Suprapubic skin (tissue), 4 donors: ENCODE measurements at places on chromosomes 5 and 9. TPM values are rescaled to one million over a fixed set of nuclear protein-coding genes. Genes with fewer than 3 reads are reported as not detected.
A peak's percentile ranks its signal among the peaks of the same experiment; 100 is the strongest.

DNA sequence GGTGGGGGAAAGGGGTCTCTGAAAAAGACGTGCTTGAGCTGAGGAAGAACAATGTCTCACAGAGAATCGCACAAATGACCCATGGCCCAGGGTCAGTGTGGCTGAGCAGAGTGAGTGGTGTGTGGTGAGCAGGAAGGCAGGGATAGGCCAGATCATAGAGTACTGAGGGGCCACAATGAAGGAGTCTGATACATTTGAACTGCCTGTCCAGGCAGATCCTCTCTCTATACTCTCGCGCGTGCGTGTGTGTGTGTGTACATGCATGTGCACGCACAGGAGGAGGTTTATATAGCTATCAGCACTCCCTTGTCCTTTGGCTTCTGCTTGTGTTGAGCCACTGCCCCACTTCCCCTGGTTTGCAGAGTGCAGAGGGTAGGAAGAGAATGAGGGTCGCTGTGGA, 294.0 kb downstream of the ZNF608 start:
- DNase-seq, result no peak

GRCh38 chr9:80496901-80497556, 925.3 kb downstream of the TLE4 start:
- DNase-seq, result no peak

DNA sequence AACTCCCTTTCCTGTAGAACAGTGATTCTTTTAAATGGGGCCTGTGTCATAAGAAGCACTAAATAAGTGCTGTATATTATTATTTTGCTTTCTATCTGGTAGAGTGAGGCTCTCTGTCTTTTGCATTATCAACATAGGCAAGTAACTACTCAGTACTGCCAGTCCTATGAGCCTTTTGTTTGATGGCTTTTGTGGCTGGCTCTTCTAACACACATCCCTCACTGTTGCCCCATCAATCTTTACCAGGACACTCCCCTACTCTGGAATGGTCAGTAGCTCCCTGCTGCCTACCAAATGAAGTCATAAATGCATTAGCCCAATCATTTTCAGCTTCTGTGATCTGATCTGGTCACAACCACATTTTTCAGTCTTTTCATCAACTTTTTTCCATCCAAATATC, 137.6 kb downstream of the INSYN2B start:
- no peak for DNase-seq

Gene NNT
- 38.3 TPM for total RNA-seq

Gene EGR1
- total RNA-seq, result 250 TPM

DNA sequence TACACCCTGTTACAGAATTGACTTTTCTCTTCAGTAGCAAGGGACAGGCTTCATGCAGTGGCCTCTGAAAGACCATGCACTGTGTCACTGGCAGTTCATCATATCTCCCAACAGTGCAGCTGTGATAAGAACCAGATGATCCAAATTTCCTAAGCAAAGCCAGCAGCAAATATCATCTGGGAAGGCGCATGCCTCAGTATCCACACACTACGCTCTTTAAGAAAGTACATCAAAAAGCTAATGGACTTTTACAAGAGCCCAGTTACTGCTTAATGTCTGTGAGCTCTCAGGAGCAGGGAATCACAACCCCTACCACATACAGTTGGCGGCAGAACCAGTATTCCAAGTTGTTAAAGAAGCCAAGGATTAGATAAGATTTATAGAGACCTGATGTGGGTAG, 25.1 kb downstream of the ADAMTSL1 start:
- no peak for DNase-seq

- no peak for DNase-seq
Measured at GRCh38 chr9:70073193-70073592, 29.5 kb downstream of the MAMDC2 start.

DNA sequence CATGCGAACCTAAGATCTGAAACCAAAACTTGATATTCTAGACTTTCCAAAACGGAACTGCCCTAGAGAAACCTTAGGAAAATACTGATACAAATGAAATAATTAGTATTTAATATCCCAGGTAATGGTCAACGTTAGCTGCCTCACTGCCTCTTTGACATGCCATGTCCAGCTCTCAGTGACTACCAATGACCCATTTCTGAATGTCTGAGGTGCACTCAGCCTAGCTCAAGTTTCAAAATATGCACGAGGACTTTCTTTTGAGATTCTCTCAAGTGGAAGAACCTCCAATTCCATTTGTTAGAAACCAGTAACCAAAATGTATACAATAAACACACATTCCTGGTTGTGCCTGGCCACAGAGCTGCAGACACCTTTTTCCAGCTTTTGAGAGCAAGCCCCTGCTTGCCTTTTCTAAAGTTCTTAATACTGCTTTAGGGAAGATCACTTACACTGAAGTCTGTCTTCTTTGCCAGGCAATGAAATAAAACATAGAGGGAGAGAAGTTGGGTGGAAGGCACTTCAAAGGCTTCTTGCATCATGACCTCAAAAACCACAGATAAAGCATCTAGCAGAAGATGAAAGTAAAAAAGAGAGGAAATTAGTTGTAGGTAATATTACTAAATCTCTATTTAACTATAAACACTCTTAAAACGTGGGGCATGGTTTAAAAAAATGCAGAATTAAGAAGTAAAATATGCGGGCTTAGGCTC, 87.9 kb downstream of the MRPS27 start:
- no peak for DNase-seq

DNA sequence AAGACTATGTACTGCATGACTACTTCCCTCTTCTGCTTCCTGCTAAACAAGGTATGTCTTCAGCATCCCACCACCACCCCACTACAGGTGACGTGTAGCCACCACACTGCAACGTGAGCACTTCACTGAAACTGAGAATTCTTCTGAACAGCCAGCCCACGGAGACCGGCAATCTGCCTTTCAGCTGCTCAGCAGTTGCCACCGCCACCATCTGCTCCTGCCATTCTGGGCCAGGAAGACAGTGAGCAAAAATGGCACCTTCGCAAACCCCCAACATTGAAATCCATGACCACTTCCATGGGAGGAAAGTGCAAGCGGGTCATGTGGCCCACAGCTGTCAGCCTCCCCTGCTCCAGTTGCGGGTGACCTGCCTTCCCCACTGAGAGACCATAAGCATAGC, 443.4 kb upstream of the ST8SIA4 start:
- no peak for DNase-seq

Gene BARHL1
- not detected for total RNA-seq

DNA sequence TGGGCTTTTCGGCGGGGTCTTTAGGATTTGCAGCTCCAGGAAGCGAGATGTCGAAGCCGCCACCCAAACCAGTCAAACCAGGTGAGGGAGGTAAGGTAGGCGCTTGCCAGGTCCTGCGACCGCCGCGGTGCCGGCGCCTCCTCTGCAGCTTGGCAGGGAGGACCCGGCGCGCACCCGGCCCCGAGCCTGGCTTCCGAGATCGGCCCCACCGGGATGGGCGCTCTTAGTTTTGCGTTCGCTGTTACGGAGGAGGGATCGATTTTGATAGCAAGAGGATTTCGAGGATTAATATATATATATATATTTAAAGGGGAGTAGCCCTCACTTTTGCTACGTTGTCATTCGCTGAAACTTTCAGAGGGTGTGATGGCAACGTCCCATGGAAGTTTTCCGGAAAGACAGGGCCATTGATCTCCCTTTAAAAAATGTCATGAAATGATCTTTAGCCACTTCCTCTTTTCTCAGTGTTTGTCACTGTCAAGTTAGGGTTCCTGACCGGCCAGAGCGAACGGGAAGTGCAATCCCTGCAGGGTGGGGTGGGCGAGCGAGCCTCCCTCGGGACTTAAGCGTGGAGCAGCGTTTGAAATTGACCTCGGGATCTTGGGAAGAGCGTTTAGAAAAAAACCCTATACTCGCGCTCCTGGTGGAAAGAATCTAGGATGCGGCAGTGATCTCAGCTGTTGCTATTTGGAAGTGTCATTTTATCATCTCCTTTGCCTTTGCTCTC, 495 bp downstream of the OSTF1 start:
- DNase-seq, result peak; percentile 88

DNA sequence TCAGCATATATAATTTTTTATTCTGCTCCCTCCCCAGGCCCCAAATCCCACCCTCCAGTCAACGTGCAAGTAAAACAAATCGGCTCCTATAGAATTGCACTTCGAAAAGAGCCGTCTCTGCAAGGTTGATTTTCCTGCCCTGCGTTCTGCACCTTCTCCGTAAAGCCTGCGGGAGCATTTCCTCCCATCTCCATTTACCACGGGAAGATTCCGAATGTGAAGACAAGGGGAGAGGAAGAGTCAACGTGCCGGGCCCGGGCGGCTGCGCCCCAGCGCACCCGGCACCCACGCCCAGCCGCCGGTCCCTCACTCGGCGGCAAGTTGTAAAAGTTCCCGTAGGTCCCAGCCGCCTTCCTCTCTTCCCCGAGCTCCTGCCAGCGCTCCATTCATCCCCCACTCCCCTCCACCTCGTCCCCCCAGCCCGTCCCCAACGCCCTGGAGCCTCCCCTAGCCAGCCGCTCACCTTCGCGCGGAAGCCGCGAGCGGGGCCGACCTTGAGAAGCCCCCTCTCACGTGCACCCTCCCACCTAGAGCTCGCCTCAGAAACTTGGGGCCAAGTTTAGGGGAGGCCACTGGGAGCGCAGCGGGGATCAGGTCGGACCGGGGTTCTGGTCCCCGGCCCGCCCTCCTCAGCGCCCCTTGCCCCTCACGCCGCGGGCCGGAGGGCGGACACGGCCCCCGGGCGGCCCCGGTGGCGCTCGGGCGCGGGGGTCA, 431 bp downstream of the BNC2 start:
- DNase-seq, result no peak

Gene PCDHB6
- total RNA-seq, result not detected

DNA sequence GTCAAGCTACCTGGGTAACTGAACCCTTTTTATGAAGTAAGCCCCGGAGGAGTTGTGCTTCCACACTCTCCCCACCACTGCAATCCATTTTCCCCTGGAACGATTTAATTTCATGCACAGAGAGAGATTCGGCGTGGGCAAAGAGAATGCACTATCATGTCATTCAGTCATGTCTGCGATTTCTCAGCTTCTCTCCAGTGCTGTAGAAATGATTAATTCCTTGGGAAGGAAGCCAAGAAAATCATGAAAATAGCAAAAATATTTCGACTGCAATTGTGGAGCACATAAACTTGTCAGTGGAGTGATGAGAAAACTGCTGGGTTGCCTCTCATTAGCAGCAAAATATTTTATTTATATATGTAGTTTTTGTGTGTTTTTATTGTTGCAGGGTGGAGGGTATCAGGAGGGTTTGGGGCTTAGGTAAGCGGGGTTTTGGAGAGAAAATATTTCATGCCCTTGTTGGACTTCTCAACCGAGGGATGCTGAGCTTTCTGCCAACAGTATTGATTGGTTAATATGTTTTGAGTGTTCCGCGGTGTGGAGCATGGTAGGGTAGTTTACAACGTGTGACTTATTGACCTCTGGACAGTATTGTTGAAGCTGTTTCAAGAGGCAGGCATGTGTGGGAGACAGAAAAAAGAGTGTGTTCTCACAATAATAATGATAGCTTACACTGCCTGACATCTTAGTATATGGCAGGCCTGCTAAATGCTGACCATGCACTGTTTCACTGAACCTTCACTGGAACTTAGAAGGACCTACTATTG, 69.3 kb downstream of the SGCD start:
- no peak for DNase-seq

DNA sequence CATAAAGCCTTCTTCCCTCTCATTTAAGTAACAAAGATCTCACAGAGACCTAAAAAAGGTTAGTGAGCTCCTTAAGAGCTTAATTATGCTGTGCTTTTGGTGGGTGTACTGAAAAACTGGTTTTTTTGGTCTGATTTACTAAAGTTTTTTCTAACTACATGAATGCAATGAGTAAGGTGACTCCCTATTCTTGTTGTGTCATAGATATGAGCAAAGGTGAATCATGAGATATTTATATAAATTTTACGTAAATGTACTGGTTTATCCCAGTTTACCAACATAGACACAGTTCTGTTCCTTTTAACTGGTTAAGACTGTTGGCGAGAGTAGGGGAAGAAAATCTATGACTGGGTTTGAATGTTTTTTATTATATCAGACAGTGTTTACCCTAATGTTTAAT, 250.5 kb downstream of the NR2F1-AS1 start:
- DNase-seq, result no peak

- DNase-seq, result no peak
Measured at GRCh38 chr9:94014066-94014654, 59.0 kb upstream of the BARX1 start.

DNA sequence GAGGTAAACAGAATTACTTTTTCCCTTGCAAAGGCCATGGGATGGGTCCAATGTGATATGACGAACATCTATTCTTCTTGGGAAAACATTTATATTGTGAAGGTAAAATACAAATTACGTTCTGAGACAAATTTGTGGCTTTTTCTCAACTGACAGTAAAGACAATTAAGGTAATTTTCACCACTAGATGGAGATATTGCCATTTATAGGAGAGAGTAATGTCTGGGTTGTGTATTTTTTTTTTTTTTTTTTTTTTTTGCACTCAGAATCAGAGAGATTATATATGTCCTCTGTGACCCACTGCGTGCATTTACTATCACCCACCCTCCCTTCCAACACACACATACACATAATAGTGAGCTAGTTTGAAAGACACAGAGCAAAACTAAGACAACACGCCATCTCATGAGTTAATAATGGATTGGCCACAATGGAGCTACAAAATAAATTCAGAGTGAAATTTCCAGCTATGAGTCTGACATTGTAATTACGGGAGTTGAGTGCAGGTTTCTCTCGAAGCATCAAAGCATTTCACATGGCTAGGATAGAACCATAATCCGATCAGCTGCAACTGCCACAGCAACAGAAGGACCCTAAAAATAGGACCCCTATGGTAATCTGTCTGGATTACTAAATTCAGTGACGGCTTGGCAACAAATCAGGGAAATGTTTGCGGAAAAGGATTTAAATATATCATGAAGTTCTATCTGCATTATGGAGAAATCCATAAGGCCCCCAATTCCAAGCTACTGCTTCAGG, 49.2 kb downstream of the ANXA1 start:
- DNase-seq, result no peak

- DNase-seq, result no peak
Measured at GRCh38 chr9:127004946-127005769, 90.6 kb downstream of the RALGPS1 start.

GRCh38 chr9:33044677-33045282, 19.7 kb downstream of the DNAJA1 start:
- no peak for DNase-seq

DNA sequence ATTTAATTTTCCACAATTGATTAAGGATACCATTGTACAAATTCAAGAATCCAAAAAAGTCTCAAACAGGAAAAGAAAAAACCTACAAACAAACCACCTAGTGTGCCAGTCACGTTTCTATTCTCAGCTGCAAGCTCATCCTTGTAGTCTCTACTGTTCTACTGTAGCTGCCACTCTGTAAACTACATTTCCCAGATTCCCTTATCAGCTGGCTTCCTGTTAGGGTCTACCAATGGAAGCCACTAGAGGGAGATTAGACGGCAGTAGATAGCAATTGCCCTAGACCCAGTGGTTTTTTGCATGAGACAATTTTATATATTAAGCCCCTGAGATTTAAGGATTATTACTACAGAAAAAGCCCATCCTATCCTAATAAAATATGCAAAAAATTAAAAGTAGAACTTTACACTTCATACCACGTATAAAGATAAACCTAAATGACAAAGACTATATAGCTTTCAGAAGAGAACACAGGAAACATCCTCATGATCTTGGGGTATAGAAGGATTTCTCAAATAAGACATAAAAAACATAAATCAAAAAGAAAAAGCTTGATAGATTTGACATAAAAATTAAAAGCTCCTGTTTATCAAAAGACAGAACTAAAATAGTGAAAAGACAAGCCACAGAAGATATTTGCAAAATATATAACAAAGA, 37.4 kb downstream of the P4HA2 start:
- DNase-seq, result no peak
